CD4-positive, alpha-beta T cell treated with Interleukin-15 for 1 hour (primary cell): ENCODE measurements at places on chromosomes 11 and 22.

DNA sequence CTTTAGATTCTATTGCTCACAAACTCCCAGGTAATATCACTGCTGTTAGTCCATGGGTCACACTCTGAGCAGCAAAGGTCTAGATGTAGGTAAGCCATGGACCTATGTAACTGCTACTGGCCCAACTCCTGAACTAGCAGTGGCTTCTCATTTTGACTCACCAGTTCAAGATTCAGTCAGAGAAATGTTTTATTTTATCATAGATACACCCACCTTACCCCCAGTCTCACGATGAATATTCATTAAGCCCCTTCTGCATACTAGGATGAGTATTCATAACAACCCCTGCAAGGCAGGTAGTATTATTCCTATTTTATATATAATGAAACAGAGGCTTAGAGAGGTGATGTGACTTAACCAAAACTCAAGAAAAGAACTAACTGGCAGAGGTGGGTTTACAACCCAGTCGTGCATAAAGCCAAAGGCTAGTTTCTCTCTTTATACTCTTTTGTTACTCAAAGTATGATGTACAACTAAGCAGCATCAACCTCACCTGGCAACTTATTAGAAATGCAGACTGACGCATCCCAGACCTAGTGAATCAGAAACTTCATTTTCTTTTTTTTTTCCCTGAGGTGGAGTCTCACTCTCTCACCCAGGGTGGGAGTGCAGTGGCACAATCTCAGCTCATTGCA lies 957.6 kb upstream of the CCDC90B start:
- no peak for DNase-seq

- no peak for DNase-seq
Observed at GRCh38 chr11:3086114-3086513, 28.9 kb upstream of the CARS1 start.

DNA sequence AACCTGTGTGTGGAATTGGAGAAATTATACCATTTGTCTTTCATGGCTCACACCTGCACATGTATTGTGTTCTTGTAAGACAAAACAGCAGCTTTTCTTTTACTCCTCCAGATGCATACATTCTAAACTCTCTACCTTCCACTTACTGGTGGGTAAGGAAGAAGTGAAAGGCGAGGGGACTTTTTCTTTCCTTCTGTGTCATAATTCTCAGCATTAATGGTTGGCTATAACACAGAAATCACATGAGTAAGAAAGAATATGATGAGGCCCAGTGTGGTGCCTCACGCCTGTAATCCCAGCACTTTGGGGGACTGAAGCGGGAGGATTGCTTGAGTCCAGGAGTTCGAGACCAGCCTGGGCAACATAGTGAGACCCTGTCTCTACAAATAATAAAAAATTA lies 57.8 kb upstream of the SHANK2 start:
- DNase-seq = no peak

- no peak for DNase-seq
Observed at GRCh38 chr11:933142-933851, 7.6 kb downstream of the AP2A2 start.

DNA sequence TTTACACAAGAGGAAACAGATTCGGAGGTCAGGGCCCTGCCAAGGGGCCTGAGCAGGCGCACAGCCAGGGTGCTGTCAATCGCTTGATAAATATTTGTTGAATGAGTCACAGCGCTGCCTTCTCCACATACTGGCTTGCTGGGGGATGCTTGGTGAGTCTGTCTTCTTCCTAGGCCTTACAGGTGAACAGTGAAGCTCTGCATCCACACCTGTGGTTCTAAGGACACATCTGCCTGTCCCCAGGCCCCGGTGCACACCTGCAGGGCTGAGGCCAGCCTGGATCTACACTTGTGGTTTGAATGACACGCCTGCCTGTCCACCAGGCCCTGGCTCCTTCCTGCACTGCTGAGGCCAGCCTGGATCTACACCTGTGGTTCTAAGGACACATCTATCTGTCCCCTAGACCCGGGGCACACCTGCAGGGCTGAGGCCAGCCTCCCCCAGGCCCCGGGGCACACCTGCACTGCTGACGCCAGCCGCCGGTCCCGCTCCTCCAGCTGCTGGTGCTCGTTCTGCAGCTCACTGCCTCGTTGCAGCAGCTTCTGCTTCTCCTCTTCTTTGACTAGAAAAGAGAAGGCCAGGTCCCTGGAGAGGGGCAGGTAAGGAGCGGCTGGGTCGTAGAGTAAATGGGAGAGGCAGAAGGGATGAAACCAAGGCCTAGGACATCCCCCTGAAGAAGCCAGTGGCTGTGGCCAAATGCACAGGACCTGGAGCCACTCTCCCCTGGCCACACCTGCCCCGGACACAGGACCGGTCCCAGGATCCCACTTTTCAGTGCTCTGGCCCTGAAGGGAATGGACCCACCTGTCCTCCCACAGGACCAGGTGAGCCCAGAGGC lies 124.6 kb downstream of the PHF21B start:
- DNase-seq = no peak

GRCh38 chr11:35169112-35169511 lies 30.1 kb downstream of the CD44 start:
- no peak for DNase-seq

DNA sequence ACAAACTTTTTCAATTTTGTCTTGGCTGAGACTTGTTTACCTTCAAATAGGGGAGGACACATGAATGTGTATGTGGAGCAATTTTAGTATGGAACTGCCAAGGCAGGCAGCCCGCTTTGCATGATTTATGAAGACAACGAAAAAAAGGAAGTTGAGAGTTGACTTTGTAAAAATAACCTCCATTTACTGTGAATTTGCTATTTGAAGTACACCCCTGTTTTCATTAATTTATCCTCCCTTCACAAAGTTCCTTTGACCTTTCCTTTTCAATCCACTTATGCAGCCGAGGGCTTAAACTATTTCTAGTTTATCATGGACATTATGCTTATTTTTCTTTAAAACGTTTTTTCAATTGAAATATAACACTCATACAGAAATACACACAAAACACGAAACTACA lies 369.6 kb upstream of the CADM1 start:
- no peak for DNase-seq

GRCh38 chr11:23976841-23977271 lies 520.0 kb upstream of the LUZP2 start:
- no peak for DNase-seq

DNA sequence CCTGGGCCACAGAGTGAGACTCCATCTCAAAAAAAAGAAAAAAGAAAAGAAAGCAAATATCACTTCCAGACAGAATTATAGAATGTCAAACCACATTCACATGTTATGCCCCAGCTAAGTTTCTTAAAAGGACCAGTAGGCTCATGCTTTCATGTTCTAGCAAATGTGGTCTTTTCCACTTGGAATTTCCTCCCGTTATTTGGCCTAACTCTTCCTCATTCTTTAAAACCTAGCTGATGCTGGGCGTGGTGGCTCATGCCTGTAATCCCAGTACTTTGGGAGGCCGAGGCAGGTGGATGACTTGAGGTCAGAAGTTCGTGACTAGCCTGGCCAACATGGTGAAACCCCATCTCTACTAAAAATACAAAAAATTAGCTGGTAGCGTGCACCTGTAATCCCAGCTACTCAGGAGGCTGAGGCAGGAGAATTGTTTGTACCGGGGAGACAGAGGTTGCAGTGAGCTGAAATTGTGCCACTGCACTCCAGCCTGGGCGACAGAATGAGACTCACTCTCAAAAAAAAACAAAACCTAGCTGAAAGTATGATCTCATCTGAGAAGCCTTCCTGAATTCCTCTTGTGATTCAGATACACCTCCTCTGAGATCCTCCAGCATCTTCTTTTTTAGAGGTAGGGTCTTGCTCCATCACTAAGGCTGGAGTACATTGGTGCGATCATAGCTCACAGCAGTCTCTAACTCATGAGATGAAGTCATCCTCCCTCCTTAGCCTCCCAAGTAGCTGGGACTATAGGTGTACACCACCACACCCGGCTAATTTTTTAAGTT lies 50.4 kb downstream of the FCHSD2 start:
- no peak for DNase-seq

DNA sequence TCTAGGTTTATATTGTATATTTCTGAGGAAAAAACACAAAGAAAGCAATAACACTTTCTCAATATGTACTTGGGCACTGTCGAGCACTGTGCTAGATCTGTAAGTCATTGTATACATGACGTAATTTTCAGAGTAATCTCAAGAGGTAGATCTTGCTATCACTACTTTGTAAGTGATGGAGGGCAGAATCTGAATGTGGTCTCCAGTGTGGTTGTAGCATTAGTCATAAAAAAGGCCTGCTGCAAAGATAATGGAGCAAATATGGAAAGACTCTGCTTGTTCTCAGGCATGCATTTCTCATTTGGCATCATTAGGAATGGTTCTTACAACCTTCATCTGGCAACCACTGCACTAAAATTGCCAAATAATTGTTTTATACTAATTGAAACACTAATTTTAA lies 419.8 kb upstream of the CCDC179 start:
- DNase-seq = no peak

DNA sequence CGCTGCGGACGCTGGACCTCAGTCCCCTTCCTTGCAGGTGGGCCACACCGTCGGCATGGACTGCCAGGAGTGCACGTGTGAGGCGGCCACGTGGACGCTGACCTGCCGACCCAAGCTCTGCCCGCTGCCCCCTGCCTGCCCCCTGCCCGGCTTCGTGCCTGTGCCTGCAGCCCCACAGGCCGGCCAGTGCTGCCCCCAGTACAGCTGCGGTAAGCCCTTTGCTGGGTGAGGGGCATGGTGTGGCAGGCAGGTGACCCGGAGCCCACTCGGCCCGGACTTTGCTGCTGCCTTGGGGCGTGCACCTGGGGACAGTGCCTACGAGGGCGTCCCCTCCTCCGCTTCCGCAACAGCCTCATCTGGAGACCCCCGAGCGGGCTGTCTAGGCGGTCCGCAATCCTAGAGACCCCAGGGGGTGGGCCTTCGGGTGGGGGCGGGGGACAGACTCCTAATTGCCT lies 25.4 kb upstream of the MUC5B start:
- peak; percentile 14 for DNase-seq

DNA sequence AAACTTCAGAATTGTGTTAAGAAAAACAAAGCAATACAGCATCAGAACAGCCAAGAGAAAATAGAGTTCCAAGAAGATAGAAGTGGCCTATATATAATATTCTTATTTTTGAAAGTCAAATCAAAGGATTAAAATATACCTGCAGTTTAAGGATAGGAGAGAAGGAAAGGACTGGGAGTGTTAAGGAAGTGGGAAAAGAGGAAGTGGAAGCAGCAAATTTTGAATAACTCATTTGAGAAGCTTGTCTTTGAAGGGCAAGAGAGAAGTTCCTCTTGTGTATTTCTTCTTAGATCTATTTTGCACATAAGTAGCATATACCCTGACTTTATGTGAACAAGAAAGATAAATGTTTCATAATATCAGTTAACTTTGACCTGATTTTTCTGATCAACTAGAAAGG lies 62.6 kb upstream of the SLC17A6 start:
- DNase-seq = no peak

DNA sequence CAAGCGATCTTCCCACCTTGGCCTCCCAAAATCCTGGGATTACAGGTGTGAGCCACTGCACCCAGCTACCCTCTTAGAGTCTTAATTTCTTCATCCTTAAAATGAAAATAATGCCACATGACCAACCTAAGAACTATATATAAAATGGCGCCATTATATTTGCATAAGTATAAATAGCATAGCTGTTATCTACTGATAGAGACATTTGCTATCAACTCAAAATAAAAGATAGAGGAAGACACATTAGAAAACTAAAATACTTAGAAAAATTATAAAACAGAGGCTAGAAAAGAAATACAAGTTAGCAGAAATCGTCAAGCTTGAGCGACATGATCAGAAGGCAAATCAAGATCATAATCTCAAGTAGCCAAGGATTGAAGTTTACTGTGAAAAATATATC lies 6.2 kb downstream of the FAM168A start:
- DNase-seq = no peak

DNA sequence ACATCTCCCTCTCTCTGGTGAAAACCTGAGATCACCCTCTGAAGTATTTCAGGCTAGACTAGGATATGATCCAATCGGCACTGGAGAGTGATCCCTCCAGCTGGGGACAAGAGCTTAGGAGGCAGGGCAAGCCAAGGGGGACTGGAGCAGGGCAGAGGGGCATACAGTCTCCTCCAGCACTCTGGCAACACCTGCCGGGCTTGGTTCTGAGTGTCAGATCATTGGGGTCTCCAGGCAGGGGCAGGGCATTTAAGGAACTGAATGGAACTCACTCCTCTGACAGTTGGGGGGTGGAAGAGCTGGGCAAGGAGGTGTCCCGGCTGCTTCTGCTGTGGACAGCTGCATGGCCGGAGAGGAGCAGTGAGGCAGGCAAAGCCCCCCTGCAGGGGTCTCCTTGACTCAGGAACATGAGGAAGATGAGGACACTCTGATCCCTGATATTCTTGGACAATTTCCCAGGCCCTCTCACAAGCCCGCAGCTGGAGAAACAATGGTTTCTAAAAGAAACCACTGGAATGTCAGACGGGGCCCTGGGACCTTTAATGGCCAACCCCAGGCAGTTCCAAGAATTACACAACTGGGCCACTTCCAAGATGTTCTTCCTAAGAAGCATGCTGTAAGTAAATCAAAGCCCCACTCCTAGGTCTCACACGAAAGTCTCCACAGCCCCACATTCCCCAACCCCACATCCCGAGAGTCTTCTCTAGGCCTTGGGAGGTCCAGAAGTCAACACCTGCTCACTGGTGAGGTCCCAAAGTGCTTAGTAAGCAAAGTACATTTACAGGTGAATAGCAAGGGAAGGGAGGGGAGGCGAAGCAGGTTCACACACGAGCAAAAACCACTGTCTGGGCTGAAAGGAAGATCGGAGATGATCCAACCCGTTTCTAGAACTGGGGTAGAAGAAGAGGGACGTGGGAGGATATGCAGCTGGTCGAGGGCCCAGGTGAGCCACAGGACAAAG lies 1.2 kb upstream of the CCDC86 start:
- no peak for DNase-seq

- no peak for DNase-seq
Observed at GRCh38 chr11:42315267-42315666, 855.8 kb upstream of the LRRC4C start.

DNA sequence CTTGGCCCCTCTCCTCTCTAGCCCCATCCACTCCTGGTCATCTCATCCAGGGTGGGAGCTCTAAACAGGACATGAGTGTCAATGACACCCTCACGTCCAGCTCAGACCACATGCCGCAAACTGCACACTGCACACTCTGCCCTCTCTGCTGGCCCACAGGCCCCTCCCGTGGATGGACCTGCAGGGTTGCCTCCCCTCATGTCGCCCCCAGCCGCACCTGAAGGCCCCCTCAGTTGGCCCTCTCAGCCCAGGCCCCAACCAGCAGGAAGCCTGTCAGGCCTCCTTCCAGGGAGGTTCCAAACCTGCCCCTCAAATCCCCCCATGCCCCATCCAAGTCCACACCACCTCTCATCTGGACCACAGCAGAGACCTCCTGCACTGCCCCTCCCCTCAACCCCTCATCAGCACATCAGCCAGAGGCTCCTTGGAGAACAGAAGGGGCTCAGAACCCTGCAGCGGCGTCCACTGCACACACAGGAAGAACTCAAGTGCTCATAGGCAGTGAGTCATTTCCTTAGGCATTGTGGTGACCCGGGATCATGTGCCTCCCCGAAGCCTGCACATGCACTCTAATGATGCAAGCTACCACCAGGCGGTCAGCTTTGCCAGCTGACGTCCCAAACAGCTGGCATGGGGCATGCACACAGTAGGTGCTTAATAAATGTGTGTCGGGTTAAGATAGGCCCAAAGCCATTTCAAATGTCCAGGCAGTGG lies 12.9 kb upstream of the CDKN1C start:
- peak; percentile 77 for DNase-seq

GRCh38 chr22:44924710-44925109 lies 85.1 kb downstream of the PHF21B start:
- DNase-seq = no peak
